ENCODE measurements at places on chromosomes 3 and 15.

- no peak overlapping the region for H3K27ac ChIP-seq
- peaks cover 80% of the 10 kb centered on the region for H3K36me3 ChIP-seq
- no peaks in the 10 kb centered on the region for H3K4me1 ChIP-seq
- H3K27me3 ChIP-seq, result no peaks in the 10 kb centered on the region
- no peak overlapping the region for H3K4me3 ChIP-seq
Measured at GRCh38 chr3:68996356-68996995, 17.0 kb downstream of the EOGT start.

GRCh38 chr3:128145279-128145678, 8.0 kb upstream of the EEFSEC start:
- H3K36me3 ChIP-seq, result peaks cover 4% of the 10 kb centered on the region
- no peak overlapping the region for H3K27ac ChIP-seq

DNA sequence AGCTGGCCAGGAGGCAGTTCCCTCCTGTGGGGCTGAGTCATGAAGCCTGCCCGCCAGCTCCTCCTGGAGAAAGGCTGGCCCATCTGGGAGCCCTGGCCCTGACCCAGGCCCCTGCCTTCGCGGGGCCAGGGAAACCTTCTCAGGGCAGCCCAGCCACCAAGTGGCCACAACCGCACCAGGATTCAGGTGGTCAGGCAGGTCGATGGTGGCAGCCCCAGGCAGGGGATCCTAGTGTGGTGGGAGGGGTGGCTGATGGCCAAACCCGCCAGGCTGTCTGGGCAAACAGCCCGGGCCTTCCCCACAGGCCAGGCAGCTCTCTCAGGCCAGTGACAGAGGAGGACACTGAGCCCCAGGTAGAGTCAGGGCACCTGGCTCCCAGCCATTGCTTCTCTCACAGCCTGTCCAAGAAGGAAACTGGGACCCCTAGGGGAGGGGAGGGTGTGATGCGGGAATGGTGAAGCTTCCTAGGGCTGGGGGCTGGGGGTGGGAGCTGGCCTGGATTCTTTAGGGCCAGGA, 1.2 kb downstream of the TWF2 start:
- peak overlapping the region; percentile 96 for H3K4me3 ChIP-seq
- H3K36me3 ChIP-seq, result no peaks in the 10 kb centered on the region
- peak overlapping the region; percentile 29 for H3K27ac ChIP-seq

DNA sequence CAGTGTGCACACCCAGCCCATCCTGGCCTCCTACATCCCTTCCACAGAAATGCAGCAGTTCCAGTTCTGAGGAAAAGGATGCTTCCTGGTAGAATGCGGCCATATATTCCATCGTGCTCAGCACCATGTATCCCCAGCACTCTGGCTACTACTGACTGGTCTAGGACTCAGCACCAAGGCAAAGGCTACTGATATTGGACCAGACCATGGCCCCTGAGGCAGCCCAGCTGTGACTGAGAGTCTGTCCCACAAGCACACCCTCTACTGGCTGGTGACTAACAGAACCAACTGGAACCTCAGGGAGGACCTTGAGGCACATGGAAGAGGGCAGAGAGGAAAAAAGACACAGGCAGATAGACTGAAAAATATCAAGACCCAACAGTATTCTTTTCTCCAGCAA, 30.0 kb downstream of the TARS3 start:
- no peak for DNase-seq
- H3K27ac ChIP-seq, result no peak overlapping the region
- H3K4me1 ChIP-seq, result peaks cover 26% of the 10 kb centered on the region
- peaks cover 81% of the 10 kb centered on the region for H3K36me3 ChIP-seq
- H3K4me3 ChIP-seq, result no peak overlapping the region
- no peaks in the 10 kb centered on the region for H3K27me3 ChIP-seq

DNA sequence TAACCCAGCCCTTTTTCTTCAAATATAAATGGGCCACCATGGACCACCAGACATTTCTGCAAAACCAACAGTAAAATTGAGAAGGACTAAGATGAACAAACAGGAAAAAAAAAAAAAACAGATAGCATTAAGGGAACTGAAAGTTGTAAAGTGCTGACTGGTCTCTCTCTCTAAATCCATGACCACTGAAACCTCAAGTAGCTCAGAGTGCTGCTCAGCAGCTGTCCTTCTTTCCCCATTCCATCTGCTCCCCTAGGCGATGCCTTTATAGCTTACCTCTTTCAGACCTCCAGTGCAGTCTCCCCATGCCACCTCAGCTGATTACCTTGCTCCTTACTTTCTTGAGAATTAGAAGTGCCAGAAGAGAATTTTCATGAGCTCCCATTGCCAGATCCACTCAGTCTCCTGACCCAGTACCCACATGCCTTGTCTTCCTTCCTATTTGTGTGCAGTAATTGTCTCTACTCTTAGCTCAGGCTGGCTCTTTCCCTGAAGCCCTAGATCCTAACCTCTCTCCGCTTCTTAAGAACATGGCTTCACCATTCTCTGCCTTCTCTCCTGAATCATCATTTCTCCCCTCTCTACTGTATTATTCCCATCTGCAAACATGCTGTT, 23.9 kb upstream of the XIRP1 start:
- H3K27me3 ChIP-seq, result peaks cover 6% of the 10 kb centered on the region
- H3K4me3 ChIP-seq, result no peak overlapping the region
- no peaks in the 10 kb centered on the region for H3K36me3 ChIP-seq
- peaks cover 2% of the 10 kb centered on the region for H3K4me1 ChIP-seq
- H3K27ac ChIP-seq, result peak overlapping the region; percentile 3

GRCh38 chr15:73959012-73959581, 32.8 kb downstream of the LOXL1 start:
- peak overlapping the region; percentile 65 for H3K4me3 ChIP-seq
- peaks cover 33% of the 10 kb centered on the region for H3K4me1 ChIP-seq
- peak; percentile 35 for DNase-seq
- peak overlapping the region; percentile 86 for H3K27ac ChIP-seq

DNA sequence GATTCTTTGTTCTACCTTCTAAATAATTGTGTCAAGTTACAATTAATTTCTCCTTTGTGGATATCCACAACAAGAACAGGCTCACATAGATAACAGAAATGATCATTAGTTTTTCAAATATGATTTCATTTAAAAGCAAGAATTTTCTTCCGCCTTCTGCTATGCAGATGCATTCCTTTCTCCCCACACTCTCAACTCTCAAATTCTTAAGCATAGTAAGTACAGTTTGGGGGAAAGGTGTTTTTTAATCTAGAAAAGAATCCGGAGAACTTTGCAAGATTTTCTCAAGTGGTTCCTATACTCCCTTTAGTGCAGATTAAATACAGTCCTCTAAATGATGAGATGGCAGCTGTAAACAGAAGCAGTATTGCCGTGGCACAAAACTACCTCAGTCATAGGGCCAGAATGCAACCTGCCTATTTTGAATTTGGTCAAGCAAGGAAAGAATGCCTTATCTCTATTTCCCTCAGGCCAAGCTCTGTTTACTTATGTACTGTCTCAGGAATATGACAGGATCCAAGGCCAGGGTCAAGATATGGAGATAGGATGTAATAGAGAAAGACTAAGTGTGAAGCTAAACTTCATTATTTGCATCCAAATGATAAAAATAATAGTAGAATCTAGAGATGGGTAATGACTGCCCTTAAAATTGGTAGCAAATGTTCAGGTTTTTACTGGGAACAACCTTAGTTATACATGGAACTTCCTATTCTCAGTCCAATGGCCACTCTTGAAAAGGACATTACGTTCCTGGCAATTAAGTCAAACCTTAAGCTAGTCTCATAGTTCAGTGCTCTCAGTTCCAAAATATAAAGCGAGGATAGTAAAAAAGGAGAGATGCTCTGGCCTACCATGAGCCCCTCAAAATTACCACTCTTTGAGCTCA, 77.3 kb upstream of the PHLDB2 start:
- DNase-seq, result no peak
- H3K27ac ChIP-seq, result no peak overlapping the region
- no peaks in the 10 kb centered on the region for H3K36me3 ChIP-seq
- H3K4me3 ChIP-seq, result no peak overlapping the region
- no peaks in the 10 kb centered on the region for H3K4me1 ChIP-seq
- no peaks in the 10 kb centered on the region for H3K27me3 ChIP-seq

DNA sequence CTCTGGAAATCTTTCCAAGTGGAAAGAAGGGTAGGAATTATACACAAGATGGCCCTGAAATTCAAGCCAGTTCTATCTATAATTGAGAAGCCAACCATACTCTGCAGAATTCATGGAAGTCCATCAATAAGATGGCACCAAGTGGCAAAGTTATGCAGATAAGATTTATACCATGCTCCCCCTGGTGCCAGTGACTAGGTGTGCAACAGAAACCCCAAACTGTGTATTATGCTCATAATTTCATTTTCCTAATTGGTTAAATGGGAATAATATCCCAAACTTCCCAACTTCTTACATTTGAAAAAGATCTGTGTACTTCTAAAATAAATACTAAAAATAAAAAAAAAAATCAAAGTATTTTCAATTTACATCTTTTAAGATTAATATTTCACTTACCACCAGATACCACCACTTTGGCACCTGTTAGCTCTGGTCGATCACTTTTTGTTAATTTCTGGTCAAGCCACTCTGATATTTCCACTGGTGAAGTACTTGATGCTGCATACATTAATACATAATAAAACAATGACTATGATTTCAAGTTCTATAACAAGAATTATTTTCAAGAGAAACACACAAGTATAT, 25.9 kb downstream of the ETFA start:
- H3K4me1 ChIP-seq, result peaks cover 24% of the 10 kb centered on the region
- DNase-seq, result no peak
- peaks cover 48% of the 10 kb centered on the region for H3K36me3 ChIP-seq
- no peaks in the 10 kb centered on the region for H3K27me3 ChIP-seq

DNA sequence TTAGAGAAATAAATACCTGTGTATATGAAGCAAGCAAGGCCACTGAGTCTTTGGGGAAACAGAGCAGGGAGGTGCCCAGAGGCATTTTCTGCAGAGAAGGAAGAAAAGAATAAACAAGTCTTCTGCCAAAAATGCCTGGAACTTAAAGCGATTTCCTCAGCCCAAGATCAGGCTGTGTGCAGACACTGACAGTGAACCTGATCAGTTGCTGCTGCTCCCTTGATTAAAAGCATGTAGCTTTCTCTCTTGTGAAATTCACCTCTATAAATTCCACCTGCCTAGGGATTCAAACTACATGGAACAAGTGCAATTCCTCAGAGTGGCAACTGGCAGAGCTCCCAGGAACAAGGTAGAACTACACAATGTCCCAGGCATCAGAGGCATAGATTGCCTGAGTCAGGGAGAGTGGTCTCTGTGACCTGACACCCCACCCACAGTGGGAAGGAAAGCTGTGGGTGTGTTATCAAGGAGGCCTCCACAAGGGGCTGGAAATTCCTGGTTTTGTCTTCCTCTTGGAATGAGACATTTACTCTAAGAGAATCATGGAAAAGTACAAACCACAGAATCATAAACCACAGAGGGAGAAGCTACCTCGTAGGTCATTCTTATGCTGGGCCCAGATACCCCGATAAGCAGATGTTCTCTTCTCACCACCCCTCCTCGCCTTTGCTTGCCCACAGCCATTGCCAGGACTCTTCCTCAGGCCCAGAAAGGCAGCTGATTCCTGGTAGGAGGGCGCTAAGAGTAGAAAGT, 1.8 kb upstream of the ZBTB38 start:
- H3K27me3 ChIP-seq, result no peaks in the 10 kb centered on the region
- no peak overlapping the region for H3K27ac ChIP-seq
- no peaks in the 10 kb centered on the region for H3K36me3 ChIP-seq

GRCh38 chr3:98398513-98398912, 8.0 kb downstream of the OR5K3 start:
- peaks cover 9% of the 10 kb centered on the region for H3K27me3 ChIP-seq
- no peak for DNase-seq
- no peaks in the 10 kb centered on the region for H3K36me3 ChIP-seq
- no peak overlapping the region for H3K27ac ChIP-seq
- no peaks in the 10 kb centered on the region for H3K4me1 ChIP-seq
